Muscle of arm (tissue), 14 donors: ENCODE measurements at places on chromosomes 13 and 19. TPM values are rescaled to one million over a fixed set of nuclear protein-coding genes. Genes with fewer than 3 reads are reported as not detected.

MBD3L2B gene
- polyA plus RNA-seq = not detected

IGFL3 gene
- not detected for polyA plus RNA-seq

ABCA7 gene
- 23.7 TPM for polyA plus RNA-seq

U2AF1L4 gene
- 10.8 TPM for polyA plus RNA-seq

COX7A1 gene
- not detected for polyA plus RNA-seq

MAP3K10 gene
- 12.1 TPM for polyA plus RNA-seq

NEK5 gene
- 1.1 TPM for polyA plus RNA-seq
